Chondrocyte (in vitro differentiated cells): ENCODE measurements at places on chromosomes 7 and 10.

GRCh38 chr7:14206121-14206520, 216.7 kb upstream of the ETV1 start:
- DNase-seq = no peak

GRCh38 chr7:131390275-131390674, 62.6 kb downstream of the MKLN1 start:
- no peak for DNase-seq

DNA sequence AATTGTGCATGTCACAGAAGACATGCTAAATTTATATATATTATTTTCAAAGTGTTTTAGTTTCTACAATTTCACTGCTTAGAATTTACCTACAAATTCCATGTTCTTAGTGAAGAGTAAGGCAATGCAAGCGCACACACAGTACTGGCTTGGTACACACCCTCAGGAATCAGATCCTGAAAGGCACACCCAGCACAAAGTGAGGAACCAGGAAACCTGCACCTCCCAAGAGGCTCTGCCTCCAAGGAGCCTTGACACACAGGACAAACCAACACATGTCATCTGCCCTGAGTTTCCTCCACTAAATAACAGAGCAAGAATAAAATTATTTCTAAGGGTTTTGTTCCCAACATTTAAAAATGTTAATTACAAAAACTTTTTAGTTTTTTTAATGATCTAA, 156.2 kb downstream of the PARD3 start:
- no peak for DNase-seq

DNA sequence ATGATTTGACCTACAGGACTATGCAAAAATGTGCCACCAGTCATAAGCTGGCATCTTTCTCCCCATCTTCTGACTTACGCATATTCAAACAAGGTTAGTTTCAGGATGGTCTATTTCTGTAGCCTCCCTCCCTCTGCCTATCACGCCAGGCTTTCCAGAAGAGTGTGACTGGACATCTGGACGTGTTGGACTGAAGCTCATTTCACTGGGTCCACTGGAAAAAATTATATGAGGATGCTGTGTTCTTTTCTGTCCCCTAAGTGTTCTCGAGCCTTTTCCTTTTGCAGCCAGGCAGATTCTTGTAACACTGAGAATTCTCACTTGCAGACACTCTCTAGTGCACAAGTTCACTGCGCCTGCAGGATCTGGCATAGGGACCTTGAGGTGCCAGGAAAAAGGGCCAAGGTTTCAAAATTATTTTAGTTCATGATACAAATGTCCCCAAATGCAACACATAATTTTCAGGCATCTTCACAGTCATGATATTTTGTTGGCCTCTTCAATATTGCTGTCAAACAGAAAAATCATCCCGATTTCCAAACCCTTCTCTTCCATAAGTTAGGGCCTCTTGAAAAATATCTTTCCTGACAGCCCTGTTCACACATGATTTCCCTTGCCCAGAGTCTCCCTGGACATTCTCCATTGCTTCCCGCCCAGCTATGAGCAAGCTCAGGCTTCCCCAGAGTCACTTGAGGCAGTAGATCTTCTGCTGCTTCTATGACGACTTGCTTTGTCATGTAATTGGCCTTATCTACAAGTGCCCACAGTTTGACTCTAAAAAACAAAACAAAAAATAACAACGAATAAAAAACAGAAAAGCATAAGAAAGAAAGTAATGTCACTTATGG, 170.4 kb downstream of the BMPER start:
- DNase-seq = no peak

DNA sequence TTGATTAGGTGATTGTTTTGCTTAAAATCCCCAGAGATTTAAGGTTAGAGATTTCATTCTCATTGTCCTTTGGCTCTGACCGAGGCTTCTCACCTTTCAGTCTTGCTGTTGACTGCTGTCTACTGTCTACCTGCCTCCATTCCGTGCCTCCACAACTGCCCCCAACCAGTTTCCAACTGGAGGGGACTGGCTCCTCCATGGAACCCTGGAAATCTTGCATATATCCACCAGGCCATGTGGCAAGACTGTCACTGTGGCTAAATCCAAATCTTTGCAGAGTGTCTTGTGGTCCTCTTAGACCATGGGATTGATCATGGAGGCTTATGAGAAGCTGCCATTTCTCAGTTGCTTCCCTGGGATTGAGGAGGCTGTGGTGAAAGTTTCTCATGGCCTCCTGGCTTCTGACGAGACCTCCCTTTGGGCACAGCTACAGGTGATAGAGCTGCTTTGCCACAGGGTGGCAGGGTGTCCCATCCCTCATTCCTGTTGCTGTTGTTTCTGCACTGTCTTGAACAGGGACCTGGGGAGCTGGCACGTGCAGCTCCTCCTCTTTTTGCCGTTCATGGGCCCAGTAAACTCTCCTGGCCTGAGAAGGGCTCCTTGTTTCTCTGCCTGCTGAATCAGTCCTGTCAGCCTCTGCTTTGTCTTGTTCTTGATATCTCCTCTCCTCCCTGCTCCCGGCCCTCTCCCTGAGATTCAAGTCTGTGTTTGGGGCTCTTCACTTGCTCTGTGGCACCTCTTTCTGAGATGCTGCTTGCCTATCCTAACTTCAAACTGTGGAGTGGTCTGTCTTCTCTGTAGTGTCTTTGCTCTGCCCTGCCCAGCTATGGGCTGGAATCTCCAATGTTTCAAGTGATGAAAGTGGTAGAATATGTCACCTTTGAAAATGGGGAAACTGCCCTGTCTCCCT, 63.6 kb upstream of the IGFBP3 start:
- no peak for DNase-seq

GRCh38 chr10:14429043-14429700, 98.4 kb upstream of the FRMD4A start:
- DNase-seq = no peak

DNA sequence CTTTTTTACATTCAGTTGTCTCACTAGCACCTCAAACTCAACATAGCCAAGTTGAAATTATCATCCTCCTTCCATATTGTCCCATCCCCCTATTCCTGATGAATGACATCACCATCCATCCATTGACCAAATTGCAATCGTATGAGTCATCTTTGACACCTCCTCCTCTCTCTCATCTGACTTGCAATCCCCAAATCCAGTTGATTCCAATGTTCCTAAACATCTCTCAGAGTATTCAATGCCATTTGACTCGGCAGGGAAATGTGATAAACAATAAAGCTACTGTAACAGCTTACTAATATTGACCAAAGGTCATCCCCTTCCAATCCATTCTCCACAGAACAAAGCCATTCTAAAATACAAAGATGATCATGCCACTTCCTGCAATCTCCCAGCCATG, 1047.8 kb downstream of the NRG3 start:
- DNase-seq = no peak

DNA sequence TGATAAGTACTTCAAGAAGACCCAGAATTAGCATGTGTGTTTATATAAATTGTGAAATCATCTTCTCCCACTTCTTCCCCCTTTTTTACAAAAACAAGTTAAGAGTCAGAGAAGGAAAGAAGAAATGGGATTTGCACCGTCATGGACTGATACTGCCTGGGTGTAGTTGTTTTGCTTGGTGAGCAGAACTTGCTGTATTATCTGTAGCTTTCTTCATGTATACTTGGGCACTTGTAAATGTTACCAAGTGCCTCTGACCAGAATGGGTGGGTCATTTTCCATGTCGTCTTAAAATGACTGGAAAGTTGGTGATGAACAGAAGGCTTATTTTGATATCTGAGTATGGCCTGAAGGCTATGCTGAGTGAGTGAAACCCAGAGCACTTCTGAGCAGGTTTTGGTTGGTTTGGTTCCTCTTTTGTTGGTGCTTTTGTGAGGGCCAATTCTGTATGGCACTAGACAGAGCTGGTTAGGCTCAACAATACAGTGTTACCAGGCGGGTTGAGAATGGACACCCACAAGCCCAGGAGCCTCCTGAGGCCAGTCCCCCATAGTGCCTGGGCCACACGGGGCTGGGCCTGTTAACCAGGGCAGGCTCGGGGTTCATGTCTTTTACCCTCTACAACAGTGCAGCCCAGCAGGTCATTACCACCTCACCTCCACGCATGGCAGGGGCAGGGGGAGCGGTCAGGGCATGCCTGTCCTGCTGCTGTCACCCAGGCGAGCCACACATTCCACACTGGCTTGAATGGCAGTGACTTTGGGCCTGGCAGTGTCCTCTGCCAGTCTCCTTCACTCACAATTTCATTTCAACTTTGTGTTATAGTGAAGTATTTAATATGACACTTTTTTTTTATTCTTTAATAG, 115.1 kb downstream of the CCNY start:
- no peak for DNase-seq

DNA sequence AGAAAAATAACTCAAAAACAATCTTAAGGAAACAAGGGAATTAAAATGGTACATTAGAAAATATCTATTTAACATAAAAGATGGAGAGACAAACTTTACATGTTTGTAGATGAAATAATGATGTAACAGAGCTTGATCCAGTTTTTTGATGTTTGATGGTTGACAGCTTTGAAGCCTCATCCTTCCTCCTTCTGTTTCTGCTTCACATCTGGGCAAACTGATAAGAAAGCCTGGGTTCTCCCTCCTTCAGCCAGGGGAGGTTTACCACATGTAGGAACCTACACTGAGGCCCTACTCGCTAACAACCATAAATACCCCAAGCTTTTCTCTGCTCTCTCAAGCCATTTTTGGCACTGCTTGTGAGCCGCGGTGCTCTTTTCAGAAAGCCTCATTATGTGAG, 82.8 kb upstream of the ZNF32 start:
- no peak for DNase-seq

- peak; percentile 84 for DNase-seq
These were observed 551 bp downstream of the GRIFIN start for GRCh38 chr7:2475678-2476015.

- no peak for DNase-seq
These were observed 169.6 kb downstream of the CCSER2 start for GRCh38 chr10:84497978-84498377.

- DNase-seq = no peak
These were observed 13.5 kb upstream of the GPR85 start for GRCh38 chr7:113100121-113100603.

DNA sequence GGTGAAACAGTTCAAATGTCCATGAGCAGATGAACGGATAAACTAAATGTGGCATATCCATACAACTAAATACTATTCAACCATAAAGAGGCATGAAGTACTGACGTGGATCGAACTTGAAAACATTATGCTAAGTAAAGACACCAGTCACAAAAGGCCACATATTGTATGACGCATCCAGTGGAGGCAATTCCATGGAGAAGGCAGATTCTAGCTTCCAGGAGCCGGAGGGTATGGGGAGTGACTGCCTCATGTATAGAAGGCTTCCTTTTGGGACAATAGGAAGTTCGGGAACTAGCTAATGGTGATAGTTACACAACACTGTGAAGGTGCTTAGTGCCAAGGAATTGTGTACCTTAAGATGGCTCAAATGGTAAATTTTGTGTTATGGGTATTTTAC, 98.4 kb downstream of the VIPR2 start:
- DNase-seq = no peak

DNA sequence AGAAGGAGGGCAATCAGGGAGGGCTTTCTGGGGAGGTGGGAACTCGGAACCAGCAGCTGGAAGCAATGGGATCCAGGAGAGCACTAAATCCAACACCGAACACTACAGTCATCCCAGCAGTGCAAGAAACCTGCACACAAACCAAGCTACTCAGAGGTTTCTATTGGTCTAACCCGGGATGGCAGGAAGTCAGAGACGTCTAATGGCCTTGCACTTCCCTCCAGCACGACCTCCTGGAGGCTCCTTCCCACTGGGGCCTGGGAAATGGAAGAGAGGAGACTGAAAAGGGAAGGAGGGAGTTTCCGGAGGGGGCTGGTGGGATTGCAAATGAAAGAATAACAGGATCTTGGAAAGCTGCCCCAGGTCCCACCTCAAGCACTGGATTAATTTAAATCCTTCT, 56.3 kb downstream of the TEX36 start:
- DNase-seq = no peak

GRCh38 chr10:126468876-126469643, 80.8 kb upstream of the ADAM12 start:
- no peak for DNase-seq

DNA sequence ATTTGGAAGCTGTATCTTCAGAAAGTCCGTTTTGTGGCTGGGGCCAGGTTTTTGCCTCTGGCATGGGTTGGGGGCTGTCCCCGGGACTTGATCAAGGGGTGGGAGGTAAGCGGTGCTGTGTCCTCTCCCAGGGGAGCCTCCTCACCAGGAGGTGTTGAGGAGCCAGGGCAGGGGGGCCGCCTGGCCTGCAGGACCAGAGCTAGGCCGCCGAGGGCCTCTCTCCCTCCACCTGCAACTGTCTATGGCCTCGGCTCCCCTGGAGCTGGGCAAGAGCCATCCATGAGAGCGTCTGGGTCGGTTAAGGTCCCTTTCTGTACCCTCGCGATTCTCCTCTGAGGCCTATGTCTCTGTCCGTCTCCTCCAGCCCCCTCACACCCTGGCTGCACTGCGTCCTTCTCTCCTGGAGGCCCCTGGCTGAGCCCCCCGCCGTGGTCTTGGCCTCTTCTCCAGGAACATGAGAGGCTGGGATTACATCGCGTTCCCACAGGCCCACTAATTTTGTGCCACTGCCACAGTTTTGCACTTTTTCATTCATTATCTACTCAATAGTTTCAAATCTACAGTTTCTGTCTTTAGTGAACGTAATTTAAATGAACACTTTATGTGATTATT, 20.6 kb downstream of the CALML5 start:
- no peak for DNase-seq

DNA sequence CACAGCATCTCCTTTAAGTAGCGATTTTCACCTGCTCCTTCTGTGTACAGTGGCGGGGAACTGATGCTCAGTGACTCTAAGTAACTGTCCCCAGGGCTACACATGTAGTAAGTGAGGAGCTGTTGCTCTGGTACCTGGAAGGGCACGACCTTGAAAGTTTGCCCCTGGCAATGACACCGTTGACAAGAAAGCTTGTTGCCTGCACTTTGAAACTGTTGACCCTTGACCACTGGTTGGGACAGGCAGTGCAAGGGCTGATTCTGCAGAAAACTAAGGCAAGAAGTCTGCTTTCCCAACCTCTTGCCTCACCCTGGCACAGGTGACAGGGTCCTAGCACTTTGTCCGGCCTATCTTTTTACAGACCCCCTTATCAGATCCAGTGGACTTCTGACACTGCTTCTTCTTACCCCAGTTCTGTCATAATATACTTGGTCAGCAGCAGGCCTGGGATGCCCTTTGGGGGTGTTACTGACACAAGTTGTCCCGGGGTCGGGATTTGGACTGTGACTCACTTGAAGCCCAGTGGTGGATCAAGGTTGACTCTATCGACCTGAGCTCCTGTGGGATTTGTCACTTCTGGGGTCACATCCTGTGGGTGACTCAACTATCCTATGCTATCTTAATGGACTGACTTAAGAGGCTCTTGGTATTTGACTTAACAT, 5.8 kb downstream of the ACSL5 start:
- no peak for DNase-seq
